ENCODE measurements at places on chromosomes 2 and 18. TPM values are rescaled to one million over a fixed set of nuclear protein-coding genes. Genes with fewer than 3 reads are reported as not detected.

- no peak overlapping the region for H3K27ac ChIP-seq
- no peak for DNase-seq
Observed at GRCh38 chr2:238763471-238763995, 84.4 kb upstream of the TWIST2 start.

GRCh38 chr2:41966431-41966893 is 81.4 kb upstream of the PKDCC start:
- peaks cover 2% of the 10 kb centered on the region for H3K27me3 ChIP-seq
- no peak overlapping the region for H3K4me3 ChIP-seq
- H3K27ac ChIP-seq = no peak overlapping the region
- no peak for DNase-seq

- no peak overlapping the region for H3K4me3 ChIP-seq
- peaks cover 5% of the 10 kb centered on the region for H3K36me3 ChIP-seq
- no peak overlapping the region for H3K27ac ChIP-seq
- no peak for DNase-seq
- peaks cover 7% of the 10 kb centered on the region for H3K4me1 ChIP-seq
- no peaks in the 10 kb centered on the region for H3K27me3 ChIP-seq
Observed at GRCh38 chr2:74307720-74308119, 35.5 kb downstream of the SLC4A5 start.

- no peaks in the 10 kb centered on the region for H3K27me3 ChIP-seq
- H3K27ac ChIP-seq = no peak overlapping the region
- H3K36me3 ChIP-seq = peaks cover 16% of the 10 kb centered on the region
- H3K4me3 ChIP-seq = no peak overlapping the region
Observed at GRCh38 chr2:161374446-161374845, 41.7 kb upstream of the TBR1 start.

GRCh38 chr2:219551441-219552381 is 7.9 kb downstream of the TMEM198 start:
- H3K27me3 ChIP-seq = peaks cover 29% of the 10 kb centered on the region

DNA sequence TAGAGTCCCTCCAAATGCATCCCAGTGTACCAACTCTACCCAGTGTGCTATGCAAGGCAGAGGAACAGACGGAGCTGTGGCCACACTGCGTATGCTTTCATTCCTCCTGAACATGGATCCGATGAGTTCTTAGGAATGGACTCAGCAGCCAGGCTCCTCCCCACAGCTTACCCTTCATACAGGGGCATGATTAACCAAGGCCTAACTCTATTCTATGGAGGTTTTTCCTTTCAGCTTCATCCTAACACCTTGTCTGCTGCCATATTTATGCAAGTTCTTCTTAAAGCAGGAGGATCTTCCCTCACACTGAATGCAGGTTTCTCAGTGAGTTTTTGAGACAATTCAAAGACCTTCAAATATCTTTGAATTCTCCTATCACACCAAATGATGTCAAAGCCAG is 222.9 kb downstream of the MYT1L start:
- no peak overlapping the region for H3K27ac ChIP-seq
- no peaks in the 10 kb centered on the region for H3K36me3 ChIP-seq
- DNase-seq = no peak
- H3K4me1 ChIP-seq = no peaks in the 10 kb centered on the region

DNA sequence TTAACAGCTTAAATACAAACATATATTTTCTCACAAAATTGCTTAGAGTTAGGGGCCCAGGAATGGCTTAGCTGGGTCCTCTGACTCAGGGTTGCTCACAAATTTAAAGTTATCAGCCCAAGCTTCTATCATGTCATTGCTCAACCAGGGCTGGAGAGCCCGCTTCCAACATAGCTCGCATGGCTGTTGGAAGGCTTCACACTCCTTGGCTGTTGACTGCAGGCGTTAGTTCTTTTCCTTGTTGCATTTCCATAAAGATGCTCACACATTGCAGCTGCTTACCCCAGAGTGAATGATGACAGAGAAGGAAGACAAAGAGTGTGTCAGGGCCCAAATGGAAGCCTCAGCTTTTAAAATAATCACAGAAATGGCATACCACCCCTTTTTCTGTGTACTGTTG is 62.9 kb upstream of the TFPI start:
- no peaks in the 10 kb centered on the region for H3K4me1 ChIP-seq
- H3K27ac ChIP-seq = no peak overlapping the region
- H3K27me3 ChIP-seq = peaks cover 1% of the 10 kb centered on the region
- no peak overlapping the region for H3K4me3 ChIP-seq

DNA sequence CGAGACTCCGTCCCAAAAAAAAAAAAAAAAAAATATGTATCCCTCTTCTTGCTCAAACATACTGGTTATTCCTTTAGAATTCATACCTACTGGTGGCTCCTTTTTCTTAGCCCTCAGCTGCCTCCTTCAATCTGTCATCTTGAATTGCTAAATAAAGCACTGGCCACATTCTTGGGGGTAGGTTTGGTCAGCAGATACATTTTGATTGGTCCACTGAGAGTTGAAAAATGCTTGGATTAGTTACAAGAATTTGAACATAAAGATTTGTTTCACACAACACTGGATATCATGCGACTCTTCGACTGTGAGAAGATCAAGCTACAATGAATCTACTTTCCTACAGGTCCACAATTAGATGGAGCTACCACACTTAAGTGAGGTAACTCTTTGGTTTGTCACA is 906.1 kb upstream of the SLC39A10 start:
- DNase-seq = no peak
- no peak overlapping the region for H3K27ac ChIP-seq
- H3K4me3 ChIP-seq = no peak overlapping the region

GRCh38 chr18:80026363-80026762 is 7.9 kb upstream of the RBFA start:
- no peak for DNase-seq
- no peaks in the 10 kb centered on the region for H3K4me1 ChIP-seq
- peaks cover 61% of the 10 kb centered on the region for H3K36me3 ChIP-seq
- no peak overlapping the region for H3K27ac ChIP-seq

DNA sequence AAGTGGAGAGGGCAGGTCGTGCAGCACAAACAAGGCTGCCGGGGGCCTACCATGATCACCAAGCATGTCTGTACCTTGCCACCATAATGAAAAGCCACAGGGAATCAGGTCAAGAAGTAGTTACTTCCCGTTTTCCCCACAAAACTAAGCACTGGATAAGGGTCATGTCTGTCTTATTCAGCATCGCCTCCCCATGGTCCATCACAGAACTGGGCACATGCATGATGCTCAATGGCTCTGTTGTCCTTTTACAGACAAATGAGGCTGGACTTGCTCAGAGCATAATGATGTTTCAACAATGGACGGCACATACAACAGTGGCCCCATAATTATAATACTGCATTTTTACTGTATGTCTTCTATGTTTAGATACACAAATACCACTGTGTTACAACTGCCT is 27.5 kb downstream of the REEP1 start:
- no peaks in the 10 kb centered on the region for H3K4me1 ChIP-seq
- H3K27ac ChIP-seq = no peak overlapping the region
- peaks cover 2% of the 10 kb centered on the region for H3K27me3 ChIP-seq

ANKRD62 gene
- not detected for total RNA-seq

WNT6 gene
- not detected for total RNA-seq

UGT1A8 gene
- total RNA-seq = not detected

Measured in activated CD4-positive, alpha-beta T cell treated with anti-CD3 and anti-CD28 coated beads for 36 hours (primary cell).